ENCODE measurements at places on chromosomes 11 and 22.

DNA sequence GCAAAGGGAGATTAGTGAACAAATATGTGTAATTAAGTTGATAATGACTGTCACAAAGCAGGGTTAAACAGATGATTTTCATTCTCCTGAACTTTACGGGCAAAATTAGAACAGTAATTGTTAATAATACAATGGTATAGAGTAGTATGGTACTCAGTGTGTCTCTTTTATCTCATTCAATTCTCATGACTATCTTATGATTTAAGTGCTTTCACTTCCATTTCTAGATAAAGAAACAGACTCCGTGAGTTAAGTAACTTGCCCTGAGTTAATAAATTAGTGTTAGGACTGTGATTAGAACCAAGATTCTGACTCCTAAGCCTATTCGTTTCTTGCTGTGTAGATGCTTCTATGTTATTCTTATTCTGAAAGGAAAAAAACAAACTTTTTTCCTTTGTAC lies 22.0 kb downstream of the PIH1D2 start:
- no peak for DNase-seq

- DNase-seq = no peak
These were observed 705 bp downstream of the UNC93B1 start for GRCh38 chr11:68002938-68003845.

DNA sequence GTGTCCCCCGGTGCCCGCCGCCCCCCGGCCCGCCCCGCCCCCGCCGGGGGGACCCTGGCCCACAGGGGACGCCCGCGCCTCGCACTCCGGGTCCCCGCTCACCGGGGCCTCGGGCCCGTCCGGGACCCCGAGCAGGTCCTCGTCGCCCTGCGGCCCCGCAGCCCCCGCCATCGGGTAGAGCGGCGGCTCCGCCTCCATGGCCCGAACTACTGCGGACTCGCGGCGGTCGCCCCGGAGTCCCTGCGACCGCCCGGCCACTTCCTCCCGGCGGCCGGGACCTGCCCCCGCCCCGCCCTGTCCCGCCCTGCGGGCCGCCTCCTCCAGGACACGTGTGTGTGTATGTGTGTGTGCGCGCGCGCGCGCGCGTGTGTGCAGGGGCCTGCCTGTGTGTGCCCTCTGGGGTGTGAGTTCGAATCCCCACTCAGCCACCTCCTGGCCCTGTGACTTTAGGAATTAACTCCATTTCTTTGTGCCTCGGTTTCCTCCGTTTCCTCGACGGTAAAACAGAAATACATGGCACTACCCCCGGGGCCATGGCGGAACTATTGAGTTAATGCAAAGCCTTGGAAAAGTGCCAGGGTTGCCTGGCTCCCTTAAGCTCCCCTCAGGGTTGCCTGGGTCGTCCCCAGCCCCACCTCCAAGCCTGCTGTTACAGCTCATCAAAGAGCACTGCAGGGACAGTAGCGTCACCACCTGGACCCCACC lies at the start of gene UNC93B1:
UNC93B1 (minus strand) TSS at position 252 of the 705 bp plus-strand sequence; CDS start at position 198, 54 bp downstream.
- peak; percentile 82 for DNase-seq

DNA sequence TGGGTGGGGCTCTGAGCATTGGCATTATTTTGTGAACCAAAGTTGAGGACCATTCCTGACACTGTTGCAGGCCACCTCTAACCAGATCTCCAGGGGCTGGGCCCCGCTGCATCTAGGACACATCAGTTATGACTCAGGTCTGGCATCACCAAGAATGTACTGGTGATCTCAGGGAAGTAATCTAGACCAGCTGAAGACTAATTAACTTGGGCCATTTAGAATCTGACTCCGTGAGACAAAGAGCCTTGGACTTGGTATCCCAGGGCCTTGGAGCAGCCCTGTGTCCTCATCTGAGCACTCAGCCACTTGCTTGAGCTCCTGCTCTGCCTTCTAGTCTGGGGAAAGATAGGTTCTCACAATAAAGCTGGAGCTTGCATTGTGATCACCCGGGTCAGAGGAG lies 200.6 kb downstream of the KIRREL3 start:
- DNase-seq = peak; percentile 82

DNA sequence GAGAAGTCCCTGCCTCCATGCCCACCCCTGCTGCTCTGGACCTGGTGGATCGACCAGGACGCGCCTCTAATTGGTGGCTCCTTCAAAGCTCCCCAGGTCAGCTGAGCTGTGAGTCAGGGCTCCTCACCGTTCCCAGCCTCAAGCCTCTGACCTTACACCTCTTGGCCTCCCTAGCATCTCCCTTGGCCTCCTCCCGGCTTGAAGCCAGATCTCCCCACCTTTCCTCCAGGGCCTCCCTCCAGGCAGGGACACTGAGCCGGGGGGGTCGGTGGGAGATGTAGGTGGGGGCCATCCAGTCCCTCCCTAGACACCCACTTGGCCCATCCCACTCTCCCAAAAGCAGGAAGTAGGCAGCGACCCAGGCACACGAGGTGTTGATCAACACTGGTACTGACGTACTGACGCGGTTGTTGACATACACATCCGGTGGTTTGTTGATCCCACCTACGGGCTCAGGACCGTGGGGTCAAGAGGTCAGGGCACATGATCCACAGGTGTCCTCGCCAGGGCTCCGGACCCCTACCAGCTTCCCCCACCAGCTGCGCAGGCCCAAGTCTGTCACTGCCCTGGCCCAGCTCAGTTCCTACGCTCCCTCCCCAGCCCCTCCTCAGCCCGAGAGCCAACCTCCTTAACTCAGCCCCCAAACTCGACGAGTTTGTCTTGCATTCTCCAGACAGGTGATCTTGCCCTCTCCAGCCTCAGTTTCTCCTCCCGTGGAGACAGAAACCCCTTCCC lies 802 bp downstream of the ATG2A start:
- peak; percentile 18 for DNase-seq

DNA sequence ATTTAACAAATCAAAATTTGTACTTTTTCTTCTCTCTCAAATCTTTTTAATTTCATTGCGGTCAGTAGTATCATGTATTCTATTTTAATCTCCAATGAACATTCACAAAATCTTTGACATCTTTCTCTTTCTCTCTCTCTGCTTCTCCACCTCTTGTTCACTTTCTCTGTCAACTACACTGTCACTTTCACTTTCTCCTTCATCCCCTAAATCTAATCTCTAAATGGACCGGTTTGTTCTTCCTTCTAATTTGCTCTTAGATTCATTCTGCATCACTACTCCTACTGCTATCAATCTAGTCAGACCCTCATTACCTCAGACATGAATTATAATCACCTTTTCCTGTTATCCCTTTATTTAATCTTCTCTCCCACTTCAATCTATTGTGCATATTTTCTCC lies 18.6 kb downstream of the CCDC73 start:
- DNase-seq = no peak

DNA sequence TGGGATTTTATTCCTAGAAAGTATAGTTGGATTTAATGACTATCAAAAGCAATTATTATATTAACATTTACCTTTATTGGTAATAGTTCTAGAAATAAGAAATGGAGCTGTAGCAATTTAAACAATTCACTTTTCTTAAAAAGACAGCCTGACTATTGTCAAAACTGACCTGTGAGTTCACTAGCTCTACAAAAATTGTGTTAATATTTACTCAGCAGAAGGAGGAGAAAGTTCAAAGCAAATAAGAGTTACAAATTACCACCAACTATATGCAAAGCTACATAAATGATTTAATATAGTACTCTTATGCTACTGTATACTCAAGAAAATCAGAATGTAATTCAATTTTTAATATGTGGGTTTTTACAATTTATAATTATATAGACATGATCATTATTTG lies 310.0 kb downstream of the DCDC1 start:
- no peak for DNase-seq

GRCh38 chr11:123301013-123301591 lies 106.1 kb upstream of the CLMP start:
- DNase-seq = peak; percentile 52

DNA sequence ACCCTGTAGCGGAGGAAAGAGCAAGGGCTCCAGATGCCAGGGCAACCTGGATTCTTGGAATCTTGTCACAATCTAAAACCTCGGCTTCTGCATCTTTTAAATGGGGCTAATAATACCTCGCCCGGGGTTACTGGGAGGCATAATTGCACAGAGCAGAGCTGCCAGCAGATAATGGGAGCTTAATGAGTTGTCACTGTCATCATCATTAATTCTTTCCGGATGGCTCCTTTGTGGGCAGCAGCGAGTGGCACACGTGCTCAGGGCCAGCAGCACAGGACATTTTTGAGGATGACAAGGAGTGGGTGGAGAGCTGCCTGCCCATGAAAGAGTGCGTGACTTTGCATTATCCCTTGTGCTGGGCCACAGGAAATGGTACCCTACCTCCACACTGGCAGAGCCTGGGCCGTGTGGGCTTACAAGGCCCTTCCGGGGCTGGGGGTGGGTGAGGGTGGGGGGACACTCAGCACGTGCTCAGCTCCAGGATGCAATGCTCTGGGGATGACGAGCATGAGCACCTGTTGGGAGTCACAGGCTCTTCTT lies 5.7 kb downstream of the PDGFB start:
- no peak for DNase-seq

DNA sequence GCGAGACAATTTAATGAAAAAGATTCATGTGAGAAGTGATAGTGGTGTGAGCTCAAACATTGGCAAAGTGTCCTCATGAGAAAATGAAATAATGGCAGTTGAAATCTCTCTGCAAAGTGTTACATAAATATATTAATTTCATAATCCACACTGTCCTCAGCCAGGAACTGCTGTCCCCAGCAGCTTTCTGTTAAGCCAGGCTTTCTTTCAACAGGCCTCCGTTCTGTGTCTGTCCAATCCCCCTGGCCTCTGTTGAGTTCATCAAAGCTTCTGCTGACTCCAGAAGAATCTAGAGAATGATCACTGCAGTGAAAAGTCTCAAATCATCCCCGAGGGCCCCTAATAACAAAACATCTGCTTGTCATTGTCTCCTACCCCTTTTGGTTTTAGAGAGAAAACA lies 10.0 kb upstream of the ASCC2 start:
- DNase-seq = no peak

GRCh38 chr22:37275622-37276021 lies 6.7 kb upstream of the CYTH4 start:
- no peak for DNase-seq

DNA sequence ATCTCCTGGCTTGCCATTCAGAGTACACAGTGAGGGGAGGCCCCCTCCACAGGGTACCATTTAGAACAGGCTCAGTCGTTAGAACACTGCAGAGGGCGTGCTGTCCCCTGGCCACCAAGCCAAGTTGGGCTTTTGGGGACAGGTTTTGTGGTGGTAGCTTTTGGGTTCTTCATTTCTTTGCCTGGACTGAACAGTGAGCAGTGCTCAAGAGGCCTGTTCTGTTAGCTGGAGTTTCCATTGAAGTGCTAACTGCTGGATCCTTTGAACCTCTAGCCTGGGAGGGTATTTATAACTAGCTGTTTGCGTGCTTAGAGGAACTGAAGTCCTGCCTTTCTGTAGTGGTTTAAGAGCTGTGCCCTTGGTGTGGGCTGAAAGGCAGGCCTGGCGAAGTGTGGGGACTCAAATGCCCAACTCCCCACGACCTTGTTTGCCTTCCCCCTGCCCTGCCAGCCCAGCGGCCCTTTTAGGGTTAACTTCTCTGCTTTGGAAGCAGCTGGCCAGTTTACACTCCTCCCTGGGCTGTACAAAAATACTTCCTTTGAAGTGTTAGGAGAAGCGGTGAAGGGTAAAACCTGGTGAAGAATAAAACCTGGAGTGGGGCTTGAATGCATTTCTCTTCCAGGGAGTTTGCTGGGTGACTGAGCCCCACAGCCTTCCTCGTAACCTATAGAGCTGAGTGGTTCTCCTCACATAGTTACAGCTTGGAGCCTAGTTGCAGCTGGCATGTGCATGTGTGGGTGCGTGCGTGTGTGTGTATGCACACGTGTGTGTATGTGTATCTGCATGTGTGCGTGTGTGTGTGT lies 34.6 kb downstream of the ZNRF3 start:
- no peak for DNase-seq

DNA sequence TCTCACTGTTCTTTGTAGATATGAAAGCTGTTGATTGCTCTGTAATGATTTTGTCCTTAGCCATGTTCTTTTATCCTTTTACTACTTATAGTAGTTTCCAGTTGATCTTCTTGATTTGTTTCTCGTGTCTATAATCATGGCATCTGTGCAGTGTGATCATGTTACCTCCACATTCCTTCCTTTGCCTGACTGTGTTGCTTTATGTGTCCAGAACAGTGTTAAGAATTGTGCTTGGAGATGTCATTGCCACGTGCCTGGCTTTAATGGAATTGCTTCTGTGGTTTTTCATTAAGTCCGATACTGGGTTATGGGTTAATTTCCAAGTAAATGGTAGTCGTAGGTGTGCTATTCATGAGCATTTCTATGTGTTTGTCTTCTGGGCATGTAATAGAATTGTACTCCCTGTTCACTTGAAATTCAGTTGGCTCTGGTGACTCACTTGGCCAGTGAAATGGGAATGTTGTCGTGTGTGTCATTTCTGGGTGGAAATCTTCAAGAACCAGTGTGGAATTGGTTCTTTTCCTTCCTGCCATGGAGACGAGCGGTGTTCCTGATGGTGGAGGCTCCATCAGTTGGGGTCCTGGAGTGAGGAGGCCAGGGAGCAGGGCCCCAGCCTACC lies 6.8 kb downstream of the GTSE1 start:
- DNase-seq = peak; percentile 28

GRCh38 chr11:67303835-67304411 lies 593 bp downstream of the SSH3 start:
- peak; percentile 10 for DNase-seq

DNA sequence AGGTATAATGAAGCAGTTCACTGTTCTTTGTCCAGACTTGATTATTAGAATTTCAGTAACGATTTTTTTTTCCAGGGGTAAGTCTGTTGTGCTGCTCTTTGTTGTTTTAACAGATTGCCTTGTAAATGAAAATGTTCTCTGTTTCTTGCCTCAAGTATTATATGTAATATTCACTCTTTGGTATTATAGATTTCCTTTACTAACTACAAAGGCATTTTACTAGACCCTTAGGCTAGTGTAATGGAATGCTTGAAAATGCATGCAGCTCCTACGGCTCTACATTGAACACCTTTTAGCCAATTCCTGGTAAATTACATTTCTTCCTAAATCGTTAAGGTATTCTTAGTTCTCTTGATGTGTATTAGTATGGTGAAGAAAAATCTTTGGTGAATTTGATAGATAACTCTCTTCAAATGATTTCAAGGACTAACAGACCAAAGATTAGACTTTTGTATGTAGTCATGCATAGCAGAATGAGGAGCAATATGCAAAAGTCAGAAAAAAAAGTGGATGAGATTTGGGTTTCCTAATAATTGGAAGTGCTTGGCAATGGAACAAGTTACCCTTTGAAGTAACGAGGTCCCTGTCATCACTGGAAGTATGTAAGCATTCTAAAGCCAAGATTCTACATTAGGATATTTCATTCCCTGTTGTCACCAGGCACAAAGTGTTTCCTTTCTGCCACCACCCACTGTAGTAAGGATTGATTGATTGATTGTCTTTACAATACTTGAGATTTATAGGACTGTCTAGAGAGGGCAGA lies 113.1 kb downstream of the DBX1 start:
- no peak for DNase-seq

GRCh38 chr11:78074756-78075155 lies 4.9 kb downstream of the NDUFC2 start:
- no peak for DNase-seq

GRCh38 chr11:60029015-60029632 lies 11.1 kb upstream of the OOSP2 start:
- DNase-seq = no peak

- DNase-seq = no peak
These were observed 911.9 kb downstream of the OPCML start for GRCh38 chr11:132620423-132620822.
